ENCODE measurements at places on chromosomes 5 and 9.

DNA sequence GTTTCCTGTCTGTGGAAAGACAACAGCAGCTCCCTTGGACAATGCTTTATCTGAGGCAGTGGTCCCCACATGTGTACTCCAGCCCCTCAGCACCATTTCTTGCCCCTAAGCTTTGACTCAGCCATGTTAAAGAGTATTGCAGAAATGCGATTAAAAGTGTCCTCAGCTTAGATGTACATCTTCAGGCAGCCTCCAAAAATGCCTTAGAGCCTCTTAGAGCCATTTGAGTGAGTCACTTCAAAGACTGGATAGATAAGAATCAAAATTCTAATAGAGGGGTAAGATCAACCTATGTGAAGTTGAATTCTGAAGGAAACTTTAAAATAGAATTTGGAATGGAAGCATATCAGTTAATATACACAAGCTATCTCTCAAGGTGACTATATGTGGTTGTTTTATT lies 296.3 kb downstream of the ADAMTS6 start:
- DNase-seq, result no peak

GRCh38 chr5:76337953-76338451 lies 65.1 kb upstream of the IQGAP2 start:
- no peak for DNase-seq

DNA sequence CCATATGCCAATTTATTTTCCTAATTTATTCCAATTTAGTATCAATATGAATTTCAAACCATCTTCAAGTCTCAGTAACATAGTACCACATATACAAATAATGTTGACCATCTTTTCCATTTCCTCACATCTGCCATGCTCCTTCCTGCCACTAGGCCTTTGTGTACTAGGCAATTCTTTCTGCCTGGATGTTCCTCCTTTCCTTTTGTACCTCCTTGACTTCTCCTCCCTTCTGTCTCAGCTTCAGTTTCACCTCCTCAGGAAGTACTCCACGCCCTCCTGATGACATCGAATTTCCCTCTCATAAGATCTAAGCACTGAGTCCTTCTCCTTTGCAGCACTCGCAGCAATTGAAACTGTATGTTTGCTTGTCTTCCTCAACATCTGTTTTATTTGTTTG lies 53.9 kb downstream of the MEF2C start:
- no peak for DNase-seq

- no peak for DNase-seq
Measured at GRCh38 chr5:160303690-160304089, 8.7 kb downstream of the CCNJL start.

DNA sequence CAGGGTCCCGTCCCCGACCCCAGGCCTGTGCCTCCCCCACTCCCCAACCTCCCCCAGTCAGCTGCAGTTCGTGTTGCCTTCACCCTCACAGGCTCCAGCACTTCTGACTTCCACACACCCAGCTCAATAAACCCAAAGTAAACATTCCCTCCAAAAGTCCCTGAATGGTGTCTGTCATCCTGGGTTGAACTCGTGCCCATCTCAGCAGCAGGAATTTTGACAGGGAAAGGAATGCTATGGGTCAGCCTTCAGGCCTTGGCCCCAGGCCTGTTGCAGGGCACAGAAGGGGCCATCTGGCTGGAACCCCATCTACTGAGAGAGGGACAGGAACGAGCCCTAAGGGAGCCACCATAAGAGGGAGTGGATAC lies 29.6 kb upstream of the CNOT6 start:
- no peak for DNase-seq

GRCh38 chr5:943201-943917 lies 50.7 kb downstream of the TRIP13 start:
- no peak for DNase-seq

DNA sequence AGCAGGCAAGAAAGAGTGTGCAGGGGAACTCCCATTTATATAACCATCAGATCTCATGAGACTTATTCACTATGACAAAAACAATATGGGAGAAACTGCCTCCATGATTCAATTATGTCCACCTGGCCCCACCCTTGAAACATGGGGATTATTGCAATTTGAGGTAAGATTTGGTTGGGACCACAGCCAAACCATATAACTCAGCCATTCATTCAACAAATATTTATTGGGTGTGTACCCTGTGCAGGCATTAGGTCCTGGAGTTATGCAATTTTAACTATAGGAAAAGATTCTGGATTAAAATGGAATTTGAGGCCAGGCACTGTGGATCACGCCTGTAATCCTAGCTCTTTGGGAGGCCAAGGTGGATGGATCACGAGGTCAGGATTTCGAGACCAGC lies 124.2 kb upstream of the GAS1 start:
- DNase-seq, result no peak

DNA sequence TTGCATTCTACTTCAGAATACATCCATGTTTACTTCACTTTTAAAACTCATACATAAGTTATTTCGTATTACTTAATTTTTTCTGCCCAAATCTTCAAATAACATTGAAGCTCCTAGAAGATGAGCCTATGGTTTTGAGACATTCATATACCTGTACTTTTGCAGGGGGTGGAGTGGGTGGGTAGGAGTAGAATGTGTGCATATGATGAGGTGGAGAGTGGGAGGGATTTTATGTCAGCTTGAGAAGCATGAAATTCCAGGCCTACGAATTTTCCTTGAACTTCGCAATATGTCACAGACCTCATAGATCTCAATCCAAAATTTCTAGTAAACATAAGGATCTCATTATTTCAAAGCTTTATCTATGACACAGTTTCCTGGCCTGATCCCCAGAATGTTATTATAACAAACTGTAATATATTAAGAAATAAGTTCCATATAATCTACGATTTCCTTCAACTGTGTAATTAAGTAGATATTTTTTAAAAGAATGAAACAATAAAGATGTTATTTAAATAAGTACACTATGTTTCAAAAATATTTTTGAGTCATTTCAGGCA lies 19.7 kb upstream of the MOB3B start:
- DNase-seq, result no peak

DNA sequence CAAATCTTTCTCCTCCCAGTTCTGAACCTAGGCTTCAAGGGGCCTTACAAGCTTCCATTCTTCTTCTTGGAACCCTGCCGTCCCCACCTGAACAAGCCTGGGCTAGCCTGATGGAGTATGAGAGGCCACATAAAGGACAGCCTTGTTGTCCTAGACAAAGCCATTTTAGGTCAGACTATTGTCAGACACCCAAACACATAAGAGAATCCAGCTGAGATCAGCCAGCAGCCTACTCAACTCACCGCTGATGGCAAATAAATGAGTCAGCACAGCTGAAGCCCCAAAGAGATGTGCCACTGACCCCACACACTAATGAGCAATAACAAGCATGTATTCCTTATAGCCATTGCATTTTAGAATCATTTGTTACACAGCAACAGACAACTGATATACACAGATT lies 33.8 kb downstream of the SVEP1 start:
- peak; percentile 35 for DNase-seq

GRCh38 chr5:39661026-39661779 lies 236.4 kb upstream of the DAB2 start:
- DNase-seq, result no peak

GRCh38 chr5:385321-385720 lies 57.7 kb upstream of the EXOC3 start:
- DNase-seq, result no peak

DNA sequence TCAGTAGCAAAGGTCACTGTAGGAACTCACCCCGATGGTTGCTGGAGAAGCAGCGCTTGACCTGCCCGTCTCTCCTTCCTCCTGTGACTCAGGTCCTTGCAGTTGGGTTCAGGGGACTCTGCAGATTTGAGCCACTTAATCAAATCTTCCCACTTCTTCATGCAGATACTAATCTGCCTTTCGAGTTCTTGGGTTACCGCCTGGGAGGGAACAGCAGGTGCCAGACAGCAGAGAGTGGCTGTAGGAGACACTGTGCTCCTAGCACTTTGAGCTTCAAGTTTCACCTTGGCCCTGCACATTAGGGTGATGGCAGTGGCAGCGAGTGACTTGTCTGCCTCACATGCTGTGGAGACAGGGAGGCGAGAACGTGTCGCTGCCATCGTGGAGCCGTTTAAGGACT lies 478.3 kb downstream of the PSAT1 start:
- no peak for DNase-seq

GRCh38 chr5:60346393-60346792 lies 353.6 kb downstream of the DEPDC1B start:
- DNase-seq, result no peak

- DNase-seq, result no peak
Measured at GRCh38 chr5:78811866-78812265, 163.3 kb upstream of the LHFPL2 start.

GRCh38 chr5:74357827-74358226 lies 282.7 kb downstream of the ENC1 start:
- DNase-seq, result no peak

GRCh38 chr9:37295178-37295577 lies 127.3 kb upstream of the GRHPR start:
- DNase-seq, result no peak

- no peak for DNase-seq
Measured at GRCh38 chr5:75049456-75050351, 2.7 kb downstream of the GCNT4 start.

GRCh38 chr9:94212091-94212490 lies 47.0 kb upstream of the ZNF169 start:
- DNase-seq, result no peak

GRCh38 chr5:31048282-31049270 lies 144.9 kb upstream of the CDH6 start:
- DNase-seq, result no peak

GRCh38 chr9:113935677-113936380 lies 59.7 kb downstream of the ZNF618 start:
- DNase-seq, result no peak

- DNase-seq, result no peak
Measured at GRCh38 chr9:98977246-98977714, 33.6 kb downstream of the COL15A1 start.

- DNase-seq, result no peak
Measured at GRCh38 chr5:60077292-60077691, 183.8 kb upstream of the PDE4D start.

DNA sequence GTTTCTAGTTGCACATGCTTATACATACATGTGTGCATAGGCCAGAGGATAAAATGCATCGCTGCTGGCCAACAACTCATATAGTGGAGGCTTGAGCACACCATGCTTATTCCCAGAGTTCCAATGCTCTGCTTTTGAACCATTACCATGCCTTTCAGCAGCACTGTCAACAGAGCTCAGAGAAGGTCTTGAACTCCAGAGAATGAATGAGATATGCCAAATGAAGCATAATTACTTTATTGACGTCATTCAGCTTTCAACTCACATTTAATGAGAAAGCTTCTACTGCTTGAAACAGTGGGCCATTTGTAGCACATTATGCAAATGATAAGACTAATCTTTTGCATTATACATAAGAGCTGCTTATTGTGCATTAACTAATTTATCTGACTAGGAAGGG lies 765.3 kb upstream of the GRAMD2B start:
- no peak for DNase-seq

GRCh38 chr9:107237873-107238272 lies 45.2 kb upstream of the RAD23B start:
- no peak for DNase-seq

DNA sequence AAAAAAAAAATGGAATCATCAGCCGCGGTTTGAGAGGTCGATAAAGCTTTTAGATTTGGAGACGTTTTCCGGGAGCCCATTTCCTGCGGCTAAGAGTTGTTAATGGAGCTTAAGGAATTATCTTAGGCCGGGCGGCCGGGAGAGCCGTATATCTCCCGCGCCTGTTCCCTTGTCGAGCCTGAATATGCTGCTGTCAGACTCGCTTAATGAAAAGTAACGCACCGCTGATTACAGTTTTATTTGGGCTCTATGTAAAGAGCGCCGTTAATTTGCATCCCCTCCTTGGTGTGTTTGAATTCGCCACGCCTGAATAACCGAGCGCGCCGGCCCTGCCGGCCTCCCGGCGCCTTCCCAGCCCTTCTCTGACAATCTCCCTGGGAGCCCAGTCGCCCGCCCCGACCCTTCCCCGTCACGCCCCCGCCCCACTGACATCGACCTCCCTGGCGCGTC lies 7.9 kb downstream of the IRX4 start:
- DNase-seq, result no peak

- DNase-seq, result no peak
Measured at GRCh38 chr9:69555802-69556201, 116.4 kb downstream of the APBA1 start.

- no peak for DNase-seq
Measured at GRCh38 chr5:74127381-74128320, 501.7 kb downstream of the ARHGEF28 start.

DNA sequence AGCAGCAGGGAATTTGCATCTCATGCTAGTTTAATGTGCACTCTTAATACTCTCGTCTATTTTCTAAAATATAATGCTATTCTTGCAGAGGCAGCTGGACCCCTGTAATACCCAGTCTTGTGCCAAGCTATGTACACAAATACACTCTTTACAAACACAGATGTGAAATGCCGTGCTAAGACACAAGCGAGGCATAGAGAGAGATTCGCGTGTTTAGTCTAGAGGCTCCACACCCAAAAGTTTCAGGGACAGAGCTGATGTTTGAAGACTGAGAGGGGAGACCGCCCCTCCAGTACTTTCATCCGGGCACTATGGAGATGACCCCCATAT lies 1.2 kb downstream of the DPYSL3 start:
- no peak for DNase-seq

GRCh38 chr9:113502427-113503034 lies 39.0 kb downstream of the RGS3 start:
- no peak for DNase-seq

DNA sequence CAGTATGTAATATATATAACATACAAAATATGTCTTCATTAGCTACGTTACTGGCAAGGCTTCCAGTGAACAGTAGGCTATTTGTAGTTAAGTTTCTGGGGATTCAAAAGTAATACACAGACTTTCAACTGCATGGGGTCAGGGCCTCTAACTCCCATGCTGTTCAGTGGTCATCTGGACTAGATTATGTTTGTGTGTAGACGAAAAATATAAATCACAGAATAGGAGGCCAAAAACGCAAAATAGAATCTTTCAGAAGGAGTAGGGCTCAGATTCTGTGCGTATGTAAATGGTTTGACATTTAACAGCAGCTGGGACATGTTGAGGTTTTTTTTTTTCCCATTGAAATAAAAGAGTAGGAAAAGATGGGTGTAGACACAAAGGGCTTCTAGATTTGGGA lies 1048.7 kb upstream of the WWC1 start:
- DNase-seq, result no peak

GRCh38 chr5:93674866-93675459 lies 66.4 kb downstream of the POU5F2 start:
- DNase-seq, result no peak

DNA sequence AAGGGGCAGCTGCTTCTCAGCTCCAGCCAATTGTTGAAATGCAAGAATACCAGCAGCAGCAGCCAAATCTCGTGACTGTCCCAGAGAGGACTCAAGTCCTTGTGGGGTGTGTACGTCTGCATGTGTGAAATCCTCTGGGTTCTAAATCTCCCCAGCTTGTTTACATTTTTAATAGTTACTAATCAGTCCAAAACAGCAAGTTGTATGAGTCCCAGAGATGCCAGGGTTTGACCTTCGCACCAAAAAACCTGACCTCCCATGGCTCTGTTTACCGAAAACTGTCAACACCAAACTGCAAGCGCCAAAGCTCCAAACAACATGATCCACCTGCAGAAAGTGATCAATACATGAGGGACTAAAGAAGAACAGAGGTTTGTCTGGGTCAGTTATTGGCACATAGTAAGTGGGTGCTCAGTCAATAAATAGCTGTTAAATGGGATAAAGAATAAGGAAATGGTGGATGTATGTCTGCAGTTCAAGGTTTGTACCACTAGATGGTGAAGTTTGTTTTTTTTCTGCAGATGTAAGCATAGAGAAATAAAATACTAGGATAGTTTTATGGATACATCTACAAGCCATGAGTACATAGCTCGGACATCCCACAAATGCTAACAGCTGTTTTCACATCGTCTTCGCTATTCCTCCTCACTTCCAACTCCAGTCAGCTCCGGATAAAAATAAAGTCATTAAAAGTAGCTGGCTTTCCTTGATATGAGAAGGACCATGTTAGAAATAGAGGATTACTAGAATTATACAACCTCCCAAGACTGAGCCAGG lies 85.3 kb upstream of the ADRB2 start:
- no peak for DNase-seq

Data from C1 segment of cervical spinal cord (tissue), 14 donors.